DMS153 (cell line): ENCODE measurements at places on chromosomes 11 and 22.

- DNase-seq, result no peak
Measured at GRCh38 chr11:44865866-44866272, 84.8 kb downstream of the TP53I11 start.

DNA sequence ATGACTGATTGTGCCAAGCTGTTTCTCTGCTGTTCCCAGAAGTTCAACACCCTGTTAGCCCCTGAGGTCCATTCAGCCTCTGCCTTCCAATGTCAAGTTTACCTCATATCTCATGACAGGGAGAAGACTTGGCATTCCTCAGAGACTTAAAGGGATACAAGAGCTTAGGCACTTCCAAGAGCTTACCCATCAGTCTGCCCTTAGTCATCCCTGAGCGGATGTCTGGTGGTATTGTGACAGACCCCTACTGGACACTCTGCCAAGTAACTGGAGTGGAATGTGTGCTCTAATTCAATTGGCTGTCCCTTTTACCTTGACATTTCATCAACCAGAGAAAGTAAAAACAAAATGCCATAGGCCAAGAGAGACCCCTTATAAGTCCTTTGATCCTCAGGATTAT is 151.5 kb downstream of the AASDHPPT start:
- no peak for DNase-seq

- no peak for DNase-seq
Measured at GRCh38 chr11:62489204-62489603, 57.4 kb downstream of the AHNAK start.

DNA sequence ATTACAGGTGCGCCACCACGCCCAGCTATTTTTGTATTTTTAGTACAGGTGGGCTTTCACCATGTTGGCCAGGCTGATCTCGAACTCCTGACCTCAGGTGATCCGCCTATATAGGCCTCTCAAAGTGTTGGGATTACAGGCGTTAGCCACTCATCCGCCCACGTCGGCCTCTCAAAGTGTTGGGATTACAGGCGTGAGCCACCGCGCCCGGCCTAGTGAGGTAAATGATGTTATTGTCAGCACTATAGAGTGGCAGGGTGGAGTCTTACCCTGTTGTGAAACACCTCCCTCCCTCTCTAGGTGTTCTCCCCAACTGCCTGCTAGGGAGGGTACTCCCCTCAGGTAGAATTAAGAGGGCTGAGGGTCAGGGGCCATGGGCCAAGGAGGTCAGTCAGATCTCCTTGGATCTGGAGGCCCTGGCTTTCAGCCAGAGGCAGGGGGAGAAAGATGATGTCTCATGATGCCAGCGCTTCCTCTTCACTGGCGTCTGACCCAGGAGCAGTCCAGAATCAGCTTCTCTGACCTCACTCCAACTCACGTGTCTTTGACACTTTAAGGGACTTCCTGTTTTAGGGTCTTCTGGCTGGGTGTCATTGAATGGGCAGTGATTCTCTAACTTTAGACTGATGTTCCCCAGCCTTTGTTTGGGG is 2.0 kb downstream of the GGA1 start:
- DNase-seq, result no peak

GRCh38 chr11:74154620-74155281 is 16.1 kb downstream of the C2CD3 start:
- no peak for DNase-seq

- DNase-seq, result no peak
Measured at GRCh38 chr11:134124660-134125451, 56.0 kb downstream of the JAM3 start.

DNA sequence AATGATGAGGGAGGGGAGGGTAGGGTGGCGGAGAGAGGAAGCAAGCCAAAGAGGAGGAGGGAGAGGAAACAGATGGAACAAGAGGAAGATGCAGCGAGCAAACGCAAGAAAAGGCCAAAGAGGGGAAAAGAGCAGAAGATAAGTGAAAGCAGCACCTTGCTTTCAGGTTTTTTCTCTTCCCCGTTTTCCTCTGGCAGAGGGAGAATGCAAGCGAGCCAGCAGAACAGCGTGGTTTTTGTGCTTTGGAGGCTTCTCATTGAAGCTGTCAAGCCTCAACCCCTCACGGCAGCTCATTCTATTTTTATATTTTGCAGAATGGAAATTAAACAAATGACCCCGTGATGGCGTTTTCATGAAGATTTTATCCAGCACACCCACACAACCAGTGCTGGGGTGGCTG is 67.1 kb upstream of the GRAMD1B start:
- no peak for DNase-seq

GRCh38 chr22:20405291-20405930 is 11.5 kb downstream of the ZNF74 start:
- no peak for DNase-seq

- no peak for DNase-seq
Measured at GRCh38 chr22:27799015-27799826, 2.3 kb downstream of the MN1 start.

- DNase-seq, result peak; percentile 27
Measured at GRCh38 chr22:45268958-45269844, 15.5 kb upstream of the UPK3A start.

- no peak for DNase-seq
Measured at GRCh38 chr11:10428453-10428852, 26.6 kb upstream of the AMPD3 start.

GRCh38 chr11:102924851-102925380 is 30.6 kb downstream of the MMP13 start:
- DNase-seq, result no peak

DNA sequence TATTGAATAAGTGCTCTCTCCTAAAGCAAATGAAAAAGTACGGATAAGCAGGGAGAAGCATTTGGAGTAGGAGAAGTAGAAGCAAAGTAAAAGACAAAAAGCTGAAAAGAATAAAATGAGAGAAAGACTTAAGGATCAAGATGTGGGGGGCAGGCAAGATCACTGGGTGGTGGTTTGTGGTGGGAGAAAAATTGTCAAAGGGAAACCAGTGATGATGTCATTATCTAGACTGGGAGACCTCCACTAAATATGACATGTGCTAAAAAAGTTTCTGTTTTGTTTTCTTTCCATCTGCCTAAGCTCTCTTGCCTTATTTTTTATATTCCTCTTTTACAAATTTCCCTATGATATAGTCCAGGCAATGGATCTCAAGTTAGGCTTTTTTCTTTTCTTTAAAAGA is 14.8 kb upstream of the MAML2 start:
- DNase-seq, result no peak

GRCh38 chr11:26287067-26287518 is 44.8 kb upstream of the ANO3 start:
- DNase-seq, result no peak

- DNase-seq, result no peak
Measured at GRCh38 chr11:81839016-81839415, 894.6 kb downstream of the FAM181B start.

- no peak for DNase-seq
Measured at GRCh38 chr11:44931466-44931865, 19.2 kb downstream of the TP53I11 start.

GRCh38 chr11:62600367-62601121 is 1.1 kb downstream of the MTA2 start:
- DNase-seq, result no peak

- DNase-seq, result no peak
Measured at GRCh38 chr11:65781152-65781961, 581 bp upstream of the AP5B1 start.

- no peak for DNase-seq
Measured at GRCh38 chr22:43884600-43885318, 7.1 kb downstream of the PNPLA5 start.

- DNase-seq, result no peak
Measured at GRCh38 chr11:1043563-1044096, 7.1 kb upstream of the MUC6 start.

DNA sequence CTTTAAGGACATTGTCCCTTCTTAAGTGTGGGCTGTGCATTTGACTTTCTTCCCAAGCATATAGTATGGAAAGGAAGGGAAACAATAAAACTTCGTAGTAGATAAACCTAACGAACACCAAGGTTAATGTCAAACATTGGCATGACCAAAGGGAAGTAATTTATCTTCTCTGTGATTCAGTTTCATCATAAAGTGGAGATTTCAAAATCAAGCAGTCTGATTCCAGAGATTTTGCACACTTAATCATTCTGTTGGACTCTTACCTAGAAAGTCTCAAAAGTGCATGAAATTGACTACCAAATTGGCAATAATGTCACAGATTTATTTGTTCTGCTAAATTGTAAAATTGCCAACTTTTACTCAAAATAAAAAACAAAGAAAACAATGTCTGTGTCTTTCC is 559.7 kb downstream of the JRKL start:
- no peak for DNase-seq

DNA sequence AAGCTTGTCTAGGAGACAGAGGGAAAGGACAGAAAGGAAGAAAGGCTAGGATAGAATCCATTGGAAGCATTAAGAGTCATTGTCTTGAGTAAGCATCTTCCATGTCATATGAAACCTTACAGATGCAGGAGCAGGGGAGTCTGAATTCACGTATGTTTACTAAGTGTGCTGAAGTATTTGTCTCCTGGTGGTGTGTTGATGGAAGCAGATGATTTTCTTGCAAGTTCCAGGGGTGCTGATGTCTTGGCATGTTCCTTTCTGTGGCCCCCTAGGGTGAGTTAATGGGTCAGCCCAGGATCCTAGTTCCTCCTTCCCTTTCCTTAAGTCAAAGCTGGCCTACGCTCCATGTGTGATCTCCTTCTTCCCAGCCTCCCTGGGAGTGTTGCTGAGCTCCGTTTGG is 110.2 kb downstream of the TEAD1 start:
- no peak for DNase-seq

GRCh38 chr11:3199537-3200295 is 18.9 kb downstream of the MRGPRG start:
- no peak for DNase-seq

DNA sequence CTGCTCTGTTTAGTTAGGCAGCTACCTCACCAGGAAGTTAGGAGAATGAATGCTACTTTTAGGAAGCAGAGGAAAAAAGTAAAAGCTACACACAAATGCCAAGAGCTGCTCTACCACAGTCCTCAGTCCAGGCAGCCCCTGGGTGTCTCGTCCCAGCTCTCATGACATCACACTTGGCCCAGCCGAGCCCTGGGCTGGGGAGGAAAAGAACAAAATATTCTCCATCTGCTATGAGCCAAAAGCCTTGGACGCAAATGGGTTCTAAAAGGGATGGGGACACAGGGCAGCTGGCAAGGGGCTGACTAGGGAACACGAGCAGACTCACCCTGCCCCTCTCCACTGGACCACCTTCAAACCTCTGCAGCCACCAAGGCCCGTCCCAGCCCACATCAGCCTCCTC is 26.1 kb downstream of the TMEM184B start:
- DNase-seq, result no peak

DNA sequence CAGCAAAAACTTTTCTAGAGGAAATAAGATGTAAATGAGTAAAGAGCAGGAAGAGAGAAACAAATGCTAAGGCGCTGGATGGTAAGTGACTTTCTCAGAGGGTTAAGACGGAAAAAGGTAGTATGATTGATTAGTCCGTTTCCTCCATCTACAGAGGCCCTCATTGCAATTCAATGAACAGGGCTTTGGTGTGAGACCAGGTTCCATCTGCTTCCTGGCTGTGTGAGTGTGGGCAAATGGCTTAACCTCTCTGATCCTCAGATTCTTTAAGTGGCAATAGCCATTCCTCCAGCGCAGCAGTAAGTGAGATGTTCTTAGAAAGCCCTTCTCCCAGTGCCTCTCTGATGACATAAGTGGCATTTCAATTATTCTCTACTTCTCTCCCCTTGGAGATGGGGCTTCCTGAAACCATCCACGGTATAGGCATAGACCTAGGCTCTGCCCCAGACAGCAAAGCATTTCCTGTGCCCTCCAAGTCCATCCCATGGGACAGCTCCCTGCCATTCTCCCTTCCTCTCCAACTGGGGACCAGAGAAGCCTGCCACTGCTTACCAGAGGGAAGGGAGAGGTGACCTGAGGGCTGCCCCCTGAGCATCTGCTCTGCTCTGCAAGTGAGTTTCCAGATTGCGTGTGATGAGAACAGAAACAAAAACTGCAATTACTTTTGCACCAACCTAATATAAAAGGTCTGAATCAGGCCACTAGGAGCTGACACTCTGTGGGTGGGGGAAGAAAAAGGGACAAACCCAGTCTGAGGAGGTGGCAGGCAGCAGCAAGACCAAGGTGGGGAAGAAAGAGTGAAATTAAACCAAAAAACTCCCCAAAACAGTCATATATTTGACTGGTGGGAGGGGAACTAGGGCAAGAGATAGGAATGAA is 12.7 kb upstream of the CD44 start:
- no peak for DNase-seq

- DNase-seq, result no peak
Measured at GRCh38 chr11:43872995-43873394, 7.6 kb upstream of the ALKBH3 start.

GRCh38 chr11:3840870-3841425 is at the start of gene RHOG:
Gene RHOG (minus strand): TSS chr11:3840959. CDS start chr11:3828138, 12,821 bp downstream.
- DNase-seq, result no peak
